NCI-H2081 treated with DMSO at 0.1 percent for 48 hours (cell line): ENCODE measurements at places on chromosomes 1 and 21.

- DNase-seq = no peak
These were observed 72.9 kb downstream of the SKI start for GRCh38 chr1:2300851-2301606.

- DNase-seq = no peak
These were observed 30.3 kb downstream of the SERTAD4 start for GRCh38 chr1:210262897-210263272.

DNA sequence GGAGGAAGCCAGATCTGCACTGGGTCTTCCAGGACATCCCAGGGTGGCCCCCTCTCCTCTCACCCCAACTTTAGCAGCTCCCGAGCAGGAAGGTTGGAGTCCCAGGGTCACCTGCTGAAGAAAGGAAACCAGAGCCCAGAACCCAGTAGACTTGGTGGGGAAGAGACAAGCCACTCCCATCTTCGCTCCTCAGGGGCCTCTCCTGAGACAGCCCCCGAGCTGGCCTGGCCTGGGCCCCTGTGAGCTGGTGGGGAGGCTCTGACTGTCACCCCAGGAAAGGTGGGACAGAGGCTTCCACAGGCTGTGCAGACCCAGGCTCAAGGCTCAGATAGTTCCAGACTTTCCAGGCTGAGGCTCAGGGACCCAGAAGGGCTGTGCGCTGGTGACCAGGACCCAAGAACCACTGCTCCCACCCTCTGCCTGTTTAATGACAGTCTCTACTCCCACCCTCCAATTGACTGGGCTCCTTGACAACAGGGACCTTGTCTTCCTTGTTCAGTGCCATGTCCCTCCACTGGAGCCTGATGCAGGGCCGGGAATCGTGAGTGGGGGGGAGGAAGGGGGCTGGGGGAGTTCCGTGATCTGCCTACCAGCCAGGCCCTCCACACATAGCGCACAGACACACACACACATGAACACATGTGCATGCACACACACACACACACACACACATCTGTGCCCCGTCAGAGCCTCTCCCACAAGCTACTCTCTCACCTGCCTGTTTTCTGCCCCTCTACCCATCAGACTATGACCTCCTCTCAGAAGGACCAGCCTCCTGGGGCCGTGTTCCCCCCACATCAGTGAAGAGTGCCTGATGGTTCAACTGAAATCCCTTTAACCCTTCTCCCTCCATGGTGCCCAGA is 401.2 kb downstream of the MATN1 start:
- DNase-seq = no peak

DNA sequence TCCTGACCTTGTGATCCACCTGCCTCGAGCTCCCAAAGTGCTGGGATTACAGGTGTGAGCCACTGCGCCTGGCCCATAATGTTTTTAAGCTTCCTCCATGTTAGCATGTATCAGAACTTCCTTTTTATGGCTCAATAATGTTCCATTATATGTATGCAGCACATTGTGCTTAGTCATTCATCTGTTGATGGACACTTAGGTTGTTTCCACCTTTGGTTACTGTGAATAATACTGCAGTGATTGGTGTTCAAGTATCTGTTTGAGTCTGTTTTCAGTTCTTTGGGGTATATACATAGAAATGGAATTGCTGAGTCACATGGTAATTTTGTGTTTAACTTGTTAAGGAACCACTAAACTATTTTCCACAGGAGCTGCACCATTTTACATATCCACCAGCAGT is 17.7 kb downstream of the CMPK1 start:
- DNase-seq = no peak
